Fibroblast of skin of scalp (primary cell): ENCODE measurements at places on chromosomes 5 and 9.
A peak's percentile ranks its signal among the peaks of the same experiment; 100 is the strongest.

- no peak for DNase-seq
These were observed 5.4 kb upstream of the DOCK8 start for GRCh38 chr9:209143-209758.

- peak; percentile 70 for DNase-seq
These were observed 223.0 kb upstream of the DMRT1 start for GRCh38 chr9:618478-618877.

DNA sequence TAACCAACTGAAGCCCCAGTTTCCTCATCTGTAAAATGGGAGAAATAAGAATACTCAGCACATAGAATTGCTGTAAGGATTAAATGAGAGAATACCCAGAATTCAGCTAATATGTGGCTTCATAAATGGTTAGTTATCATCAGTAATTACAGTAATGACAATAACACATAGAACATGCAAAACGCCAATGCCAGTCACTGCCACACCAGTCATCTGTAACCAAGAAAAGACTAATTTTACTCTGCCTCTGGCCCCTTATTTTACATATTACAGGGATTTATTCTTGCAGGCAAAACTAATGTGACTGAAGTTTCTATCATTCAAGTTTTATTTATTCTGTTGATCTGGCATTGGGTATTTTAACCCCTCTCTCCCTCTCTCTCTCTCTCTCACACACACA is 46.5 kb downstream of the EBF1 start:
- no peak for DNase-seq

DNA sequence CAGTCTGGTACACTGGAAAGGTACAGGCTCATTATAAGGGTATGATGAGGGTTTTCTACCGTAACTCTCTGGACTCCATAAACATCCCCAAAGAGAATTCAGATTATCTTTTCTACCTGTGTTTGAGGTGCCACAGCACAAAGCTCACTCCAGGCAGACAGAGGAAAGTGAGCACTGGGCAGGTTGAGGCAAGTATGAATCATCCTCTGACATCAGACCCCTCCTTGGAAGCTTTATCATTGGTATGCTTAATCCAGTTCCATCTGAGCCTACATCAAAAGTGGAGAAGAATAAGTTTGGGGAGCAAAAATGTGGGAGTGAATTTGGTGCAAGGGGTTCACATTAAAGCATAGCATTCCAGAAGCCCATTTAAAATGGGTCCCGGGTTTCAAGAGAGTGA is 21.7 kb downstream of the C9orf152 start:
- no peak for DNase-seq

DNA sequence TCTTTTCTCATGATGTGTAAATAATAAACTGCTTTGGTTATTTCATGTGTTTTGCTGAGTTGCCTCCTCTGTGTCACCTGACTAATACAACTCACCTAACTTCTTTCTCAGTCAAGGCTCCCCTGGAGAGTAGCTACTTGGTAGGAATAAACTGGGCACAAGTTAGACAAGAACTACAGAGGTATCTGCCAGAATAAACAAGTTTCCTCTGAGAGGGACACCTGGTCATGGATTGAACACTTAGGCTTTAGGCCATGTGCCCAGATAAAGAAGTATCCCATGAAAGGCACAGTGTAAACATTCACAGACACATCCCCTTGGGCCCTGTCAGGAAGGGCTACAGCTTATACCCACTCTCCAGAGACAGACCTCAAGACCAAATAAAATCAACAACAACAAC is 532.5 kb downstream of the KIF4B start:
- no peak for DNase-seq

GRCh38 chr9:110099236-110100095 is 108.5 kb downstream of the C9orf152 start:
- peak; percentile 75 for DNase-seq

GRCh38 chr5:180568914-180569313 is 22.4 kb downstream of the SCGB3A1 start:
- no peak for DNase-seq

DNA sequence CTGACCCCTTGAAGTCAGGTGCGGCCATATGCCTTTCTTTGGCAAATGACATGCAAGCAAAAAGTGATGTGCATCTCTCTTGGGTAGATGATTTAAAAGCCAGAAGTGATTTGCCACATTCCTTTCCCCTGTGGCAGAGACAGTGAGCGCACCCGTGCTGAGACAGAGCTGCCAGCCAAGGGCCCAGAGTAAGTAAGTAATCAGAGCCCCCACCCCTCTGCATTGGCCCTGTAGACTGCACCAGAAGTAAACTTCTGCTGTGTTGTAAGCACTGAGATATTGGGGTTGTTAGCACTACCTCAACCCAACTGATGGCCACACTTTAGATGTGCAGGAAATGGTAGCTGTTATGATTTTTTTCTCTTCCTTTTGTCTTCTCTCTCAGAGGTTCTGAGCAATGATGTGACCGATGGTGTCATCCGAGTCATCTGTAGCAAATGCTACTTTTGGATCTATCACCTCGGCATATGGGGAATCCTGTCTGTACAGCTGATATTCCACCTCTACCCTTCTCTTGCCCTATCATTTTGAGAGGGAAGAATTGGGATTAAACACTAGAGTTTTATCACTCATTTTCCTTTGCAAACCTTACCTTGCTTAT is 58.0 kb downstream of the DOCK2 start:
- peak; percentile 29 for DNase-seq

DNA sequence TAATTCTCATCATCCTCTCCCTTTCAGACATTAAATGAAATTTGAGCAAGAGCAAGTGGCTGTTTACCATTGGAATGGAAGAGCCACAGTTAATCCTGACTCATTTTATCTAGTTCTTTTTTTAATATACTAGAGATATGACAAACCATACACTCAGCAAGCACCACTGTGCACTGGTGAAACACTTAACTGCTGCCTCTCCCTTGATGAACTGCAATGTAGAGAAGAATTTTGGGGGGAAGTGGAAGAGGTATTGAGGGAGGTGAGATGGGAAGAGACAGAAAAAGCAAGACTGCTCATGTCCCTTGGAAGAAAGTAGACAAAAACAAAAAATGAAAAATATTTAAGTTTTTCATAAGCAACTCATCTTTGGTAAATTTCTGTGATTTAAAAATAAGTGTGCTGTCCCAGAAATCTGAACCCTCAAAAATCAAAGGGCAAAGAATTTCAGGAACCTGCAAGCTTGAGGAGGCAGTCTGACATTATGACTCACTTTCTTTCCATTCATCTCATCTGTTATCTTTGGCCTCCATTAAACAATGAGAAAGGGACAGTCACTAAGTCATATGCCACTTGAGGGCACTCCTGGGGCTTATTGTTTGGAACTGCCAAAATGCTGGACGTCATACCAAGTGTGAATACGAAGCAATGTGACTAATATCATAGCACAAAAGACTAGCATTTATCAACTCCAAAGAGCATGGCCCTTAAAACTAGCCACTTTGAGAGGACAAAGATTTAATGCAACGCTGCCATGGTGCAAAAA is 566.8 kb upstream of the DMAC1 start:
- DNase-seq, result peak; percentile 66

- DNase-seq, result no peak
These were observed 340.3 kb upstream of the NUDT12 start for GRCh38 chr5:103902893-103903292.

DNA sequence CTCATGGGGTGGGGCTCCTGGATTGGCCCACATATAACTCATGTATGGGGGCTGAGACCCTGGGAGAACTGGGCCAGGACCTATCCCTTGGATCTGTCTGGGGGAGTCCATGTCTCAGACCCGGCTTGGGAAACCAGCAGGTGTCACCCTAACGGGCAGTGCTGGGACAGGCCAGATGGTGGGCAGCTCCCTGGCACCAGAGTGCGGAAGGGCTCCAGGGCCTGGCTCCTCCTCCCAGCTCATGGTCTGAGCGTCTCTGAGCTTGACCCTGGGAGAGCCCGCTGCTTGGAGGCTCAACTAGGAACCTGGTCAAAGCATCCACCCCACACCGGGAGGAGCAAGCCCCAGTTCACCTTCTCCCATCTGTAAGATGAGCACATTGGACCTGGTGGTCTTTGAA is 15.5 kb upstream of the NCS1 start:
- no peak for DNase-seq

GRCh38 chr5:172841256-172841655 is 7.2 kb downstream of the ERGIC1 start:
- no peak for DNase-seq

GRCh38 chr5:131381777-131382176 is 117.9 kb downstream of the CDC42SE2 start:
- DNase-seq, result no peak

- DNase-seq, result no peak
These were observed 422.6 kb downstream of the BRINP1 start for GRCh38 chr9:118946669-118947068.

GRCh38 chr9:111030492-111030891 is 7.8 kb downstream of the LPAR1 start:
- DNase-seq, result no peak
